Adipocyte (in vitro differentiated cells): ENCODE measurements at places on chromosomes 7 and 10.
A peak's percentile ranks its signal among the peaks of the same experiment; 100 is the strongest.

- DNase-seq: no peak
Observed at GRCh38 chr10:63588436-63589167, 67.4 kb downstream of the REEP3 start.

DNA sequence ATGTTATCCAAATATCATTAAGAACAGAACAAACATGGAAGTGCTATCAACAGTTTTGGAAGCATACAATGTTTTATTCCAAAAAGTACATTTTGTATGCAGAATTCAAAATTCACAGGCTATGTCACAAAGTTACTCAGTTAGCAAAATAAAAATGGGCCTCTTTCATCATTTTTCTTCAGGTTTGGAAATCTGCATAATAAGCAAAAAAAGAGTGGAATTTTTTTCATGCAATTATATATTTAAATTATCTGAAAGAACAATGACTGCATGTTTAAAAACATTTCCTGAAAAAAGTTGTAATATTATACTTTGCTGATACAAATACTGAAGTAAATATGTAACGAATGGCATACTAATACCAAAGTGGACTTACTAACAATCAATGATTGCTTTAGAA lies 161.2 kb upstream of the MBL2 start:
- DNase-seq: no peak

DNA sequence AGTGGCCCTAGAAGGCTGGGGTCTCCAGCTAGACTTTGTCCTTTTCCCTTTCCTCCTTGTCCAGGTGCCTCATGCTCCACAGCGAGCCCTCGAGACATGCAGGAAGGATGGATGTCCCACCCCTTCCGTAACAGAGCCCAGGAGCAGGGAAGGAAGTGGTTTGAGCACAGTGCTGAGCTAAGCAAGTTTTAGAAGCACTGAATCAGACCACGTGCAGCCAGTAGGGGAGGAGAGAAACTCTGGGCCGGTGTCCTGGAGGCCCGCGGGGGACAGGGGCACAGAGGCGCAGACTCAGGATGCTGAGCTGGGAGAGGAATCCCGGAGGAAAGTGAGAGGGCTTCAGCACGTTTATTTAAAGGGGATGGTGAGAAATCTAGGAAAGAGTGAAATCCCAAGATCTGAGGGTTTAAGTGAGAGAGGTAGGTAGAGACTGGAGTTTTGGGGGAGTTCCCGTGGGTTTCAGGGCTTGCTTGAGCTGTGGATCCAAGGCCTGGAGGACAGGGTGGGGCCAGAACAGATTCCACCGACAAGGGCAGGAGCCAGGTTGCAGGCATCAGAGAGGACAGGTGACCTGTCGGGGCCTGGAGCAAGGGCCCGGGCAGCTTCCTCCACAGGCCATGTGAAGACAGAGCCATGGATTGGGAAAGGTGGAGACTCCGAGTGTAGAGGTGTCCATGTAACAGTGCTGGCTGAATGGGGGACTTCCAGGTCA lies 4.4 kb upstream of the IRF5 start:
- no peak for DNase-seq

DNA sequence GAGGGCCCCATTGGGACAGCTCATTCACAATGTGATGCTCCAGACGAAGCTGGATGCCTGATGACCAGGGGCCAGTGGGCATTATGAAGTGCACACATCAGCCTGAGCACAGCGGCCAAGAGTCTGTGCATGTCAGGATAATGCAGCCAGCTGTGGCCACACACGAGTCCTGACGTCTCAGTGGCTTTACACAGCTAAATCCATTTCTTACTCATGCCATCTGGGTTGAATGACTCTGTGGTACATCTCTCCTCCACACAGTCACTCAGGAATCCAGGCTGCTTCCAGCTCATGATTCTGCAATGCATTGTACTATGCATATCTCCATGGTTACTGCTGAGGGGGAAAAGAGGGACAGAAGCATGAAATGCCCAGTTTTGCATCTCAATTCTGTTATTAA lies 123.6 kb downstream of the PRLHR start:
- peak; percentile 26 for DNase-seq

- DNase-seq: no peak
Observed at GRCh38 chr7:70267381-70268120, 669.3 kb downstream of the AUTS2 start.

DNA sequence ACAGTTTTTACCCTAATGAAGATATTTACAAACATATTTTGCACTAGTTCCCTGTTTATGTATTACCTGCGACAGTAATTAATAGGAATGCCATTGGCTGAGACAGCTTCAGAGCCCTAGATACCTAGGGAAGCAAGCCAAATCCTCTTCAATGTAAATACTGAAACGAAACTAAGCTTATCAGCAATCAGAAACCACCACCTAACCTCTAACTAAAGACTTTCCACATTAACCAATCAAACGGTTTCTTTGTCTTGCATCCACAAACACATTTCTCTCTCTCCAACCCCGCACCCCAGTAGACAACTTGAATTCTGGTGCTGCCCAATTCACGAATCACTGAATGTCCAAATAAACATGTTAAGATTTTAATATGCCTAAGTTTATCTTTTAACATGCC lies 474.4 kb upstream of the C7orf33 start:
- DNase-seq: no peak

- DNase-seq: no peak
Observed at GRCh38 chr7:102819151-102819550, 70.4 kb downstream of the FAM185A start.

DNA sequence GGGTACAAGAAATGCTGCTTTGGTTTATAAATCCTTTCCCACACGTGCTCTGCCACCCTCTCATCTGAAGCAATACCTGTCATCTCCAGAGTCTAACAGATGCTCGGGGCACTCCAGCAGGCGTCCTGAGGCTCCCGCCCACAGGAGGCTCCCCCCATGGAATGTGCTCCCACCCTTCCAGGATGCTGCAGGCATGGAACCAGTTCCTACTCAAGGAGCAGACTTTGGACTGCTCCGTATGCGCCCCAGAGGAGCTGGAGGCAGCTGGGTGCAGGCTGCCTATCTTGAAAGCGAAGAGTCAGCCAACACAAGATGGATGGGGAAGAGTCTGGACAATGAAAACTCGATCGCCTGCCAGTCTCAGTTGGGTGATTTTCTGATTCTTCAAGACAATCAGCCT lies 75.4 kb downstream of the VOPP1 start:
- DNase-seq: no peak

GRCh38 chr7:39674406-39674805 lies 51.0 kb downstream of the RALA start:
- peak; percentile 35 for DNase-seq

- DNase-seq: no peak
Observed at GRCh38 chr7:90067171-90067570, 87.1 kb upstream of the STEAP1 start.

DNA sequence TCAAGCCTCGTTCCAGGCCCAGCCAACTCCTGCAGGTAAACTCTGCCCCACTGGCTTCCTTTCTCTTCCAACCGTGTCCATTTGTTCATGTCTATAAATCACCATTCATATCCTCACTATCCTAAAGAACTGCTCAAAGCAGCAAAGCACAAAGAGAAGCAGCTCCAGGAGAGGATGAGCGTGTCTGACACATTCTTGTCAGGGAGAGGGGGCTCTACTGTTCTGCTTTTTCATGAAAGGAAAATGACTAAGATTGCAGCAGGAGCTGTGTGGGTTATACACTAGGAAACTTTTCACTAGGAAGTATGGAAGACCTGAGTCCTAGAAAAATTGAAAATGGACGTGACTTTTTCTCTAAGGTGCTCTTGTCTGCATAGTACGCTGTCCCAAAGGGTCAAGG lies 16.7 kb downstream of the AGFG2 start:
- no peak for DNase-seq

DNA sequence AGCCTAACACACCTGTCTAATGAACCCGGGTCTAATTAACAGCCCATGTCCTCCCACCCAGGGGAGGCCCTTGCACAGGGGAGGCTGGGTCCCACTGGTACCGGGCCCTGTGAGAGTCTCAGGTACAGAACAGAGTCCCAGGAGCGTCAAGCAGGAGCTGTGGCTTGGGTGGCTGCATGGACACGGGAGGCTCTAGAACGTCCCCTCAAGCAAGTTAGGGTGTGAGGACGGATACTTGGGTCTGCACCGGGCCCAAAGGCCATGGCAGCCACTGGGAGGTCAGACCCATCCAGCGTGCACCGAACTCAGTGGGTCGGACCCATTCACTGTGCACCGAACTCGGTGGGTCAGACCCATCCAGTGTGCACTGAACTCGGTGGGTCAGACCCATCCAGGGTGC lies 309.7 kb downstream of the DNAJB6 start:
- no peak for DNase-seq

DNA sequence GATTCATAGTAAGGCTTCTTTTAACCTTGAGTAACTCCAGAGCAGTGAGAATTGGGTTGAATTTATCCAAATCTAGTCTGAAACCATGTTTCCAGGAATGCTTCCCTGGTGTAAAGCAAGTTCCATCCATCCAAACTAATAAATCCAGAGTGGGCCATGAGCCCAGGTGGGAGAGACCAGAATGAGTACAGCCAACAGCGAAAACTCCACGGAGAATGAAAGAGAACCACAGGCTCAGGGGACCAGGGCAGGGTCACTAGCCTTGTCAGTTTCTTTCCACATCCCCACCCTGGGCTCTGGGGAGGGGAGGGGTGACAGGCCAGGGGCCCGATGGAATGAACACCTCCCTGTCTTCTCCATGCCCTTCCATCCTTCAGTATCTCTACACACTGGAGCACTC lies 180.1 kb downstream of the NEURL1 start:
- DNase-seq: no peak

GRCh38 chr7:30815388-30815854 lies 44.2 kb downstream of the MINDY4 start:
- DNase-seq: no peak
